ENCODE measurements at places on chromosomes 2 and 18. TPM values are rescaled to one million over a fixed set of nuclear protein-coding genes. Genes with fewer than 3 reads are reported as not detected.

HMSD gene
- total RNA-seq: 0.40 TPM

DNA sequence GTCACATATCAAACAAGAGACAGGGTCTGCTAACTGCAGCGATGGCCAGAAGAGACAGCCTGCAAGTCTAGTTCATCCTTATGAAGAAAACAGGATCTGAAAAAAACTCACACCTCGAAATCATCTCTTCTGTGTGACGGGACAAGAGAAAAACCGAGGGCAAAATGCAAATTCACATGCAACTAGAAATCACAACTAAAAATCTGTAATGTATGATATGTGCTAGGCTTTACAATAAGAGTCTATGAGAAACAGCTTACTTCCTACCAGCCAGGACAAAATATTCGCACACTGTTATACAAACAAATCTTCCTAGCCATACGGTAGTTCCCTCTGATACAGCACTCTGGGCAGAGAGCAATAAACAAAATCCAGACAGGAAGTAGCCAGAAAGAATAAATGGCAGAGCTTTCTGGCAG lies 48.8 kb downstream of the ANKRD44 start:
- no peak for DNase-seq

SERPINB13 gene
- total RNA-seq: not detected

DNA sequence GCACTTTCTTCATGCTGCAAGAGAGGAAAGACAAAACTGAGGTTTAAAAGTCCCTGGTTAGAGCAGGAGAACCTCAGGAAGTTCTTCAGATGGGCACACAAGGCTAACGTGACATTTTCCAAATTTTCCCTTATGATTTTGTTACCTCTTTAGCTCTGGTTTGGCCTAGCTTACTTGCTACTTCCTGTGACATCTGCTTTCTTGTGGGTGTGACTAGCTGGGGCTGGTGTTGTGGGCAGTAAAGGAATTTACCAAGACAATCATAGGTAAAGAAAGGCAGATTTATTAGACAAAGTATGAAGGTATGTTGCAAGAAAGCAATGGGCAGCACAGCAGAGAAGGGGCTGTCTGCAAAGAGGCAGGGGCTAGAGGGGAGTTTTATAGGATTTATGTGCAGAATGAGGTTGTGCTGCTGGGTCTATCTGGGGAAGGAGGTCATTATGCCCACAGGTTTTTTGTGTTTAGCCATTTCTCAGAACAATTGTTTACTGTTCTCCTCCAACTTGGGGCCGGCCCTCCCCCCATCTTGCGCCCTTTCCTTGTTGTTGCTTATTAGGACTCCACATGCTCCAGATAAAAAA lies 6.7 kb upstream of the TNP1 start:
- no peak for DNase-seq

GRCh38 chr2:237700512-237701032 lies 73.2 kb downstream of the LRRFIP1 start:
- no peak for DNase-seq

DNA sequence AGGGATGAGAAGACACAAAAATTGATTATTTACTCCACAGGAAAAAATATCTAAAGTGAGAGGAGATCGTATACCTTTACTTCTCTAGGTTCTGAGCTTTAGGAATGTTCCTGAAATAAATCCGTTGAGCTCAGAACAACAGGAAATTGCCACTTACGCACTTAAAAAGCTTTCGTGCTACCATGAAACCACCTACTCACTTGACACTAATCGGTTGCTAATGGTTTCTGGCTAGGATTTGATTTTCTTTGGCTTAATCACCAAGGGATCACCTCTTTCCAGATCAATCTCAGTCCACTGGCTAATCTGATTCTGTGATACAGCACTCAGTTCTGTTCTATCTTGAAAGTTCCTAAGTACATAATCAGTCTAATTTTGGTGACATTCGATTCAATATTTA lies 419.6 kb downstream of the DLGAP1 start:
- no peak for DNase-seq

- no peak for DNase-seq
Observed at GRCh38 chr2:226308323-226308680, 491.3 kb downstream of the IRS1 start.

CFC1 gene
- total RNA-seq: not detected

GRCh38 chr2:45337481-45337880 lies 273.6 kb downstream of the SRBD1 start:
- DNase-seq: no peak

DNA sequence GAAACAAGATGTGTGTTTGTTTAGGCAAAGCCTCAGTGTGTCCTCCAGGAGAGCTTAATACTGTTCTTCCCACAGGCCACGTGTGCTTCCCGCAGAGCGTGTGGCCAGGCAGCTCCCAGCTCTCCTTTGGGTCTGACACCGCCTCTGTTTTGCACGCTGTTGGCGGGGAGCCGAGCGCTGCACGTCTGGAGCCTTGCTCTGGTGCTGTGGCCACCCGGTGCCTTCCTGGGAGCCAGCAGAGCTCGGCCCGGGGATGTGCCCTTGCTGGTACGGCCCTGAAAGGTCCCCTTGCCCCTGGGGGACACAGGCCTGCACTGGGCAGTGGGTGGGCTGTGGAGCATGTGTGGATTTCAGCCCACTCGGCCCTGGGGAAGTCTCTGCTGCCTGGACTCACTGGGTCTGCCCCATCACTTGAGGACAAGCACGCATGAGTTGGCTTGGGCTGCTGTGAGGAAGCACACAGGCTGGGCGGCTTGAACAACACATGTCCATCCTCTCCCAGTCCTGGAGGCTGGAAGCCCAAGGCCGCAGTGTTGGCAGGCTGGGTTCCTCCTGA lies 160.7 kb upstream of the HDAC4 start:
- no peak for DNase-seq

DNA sequence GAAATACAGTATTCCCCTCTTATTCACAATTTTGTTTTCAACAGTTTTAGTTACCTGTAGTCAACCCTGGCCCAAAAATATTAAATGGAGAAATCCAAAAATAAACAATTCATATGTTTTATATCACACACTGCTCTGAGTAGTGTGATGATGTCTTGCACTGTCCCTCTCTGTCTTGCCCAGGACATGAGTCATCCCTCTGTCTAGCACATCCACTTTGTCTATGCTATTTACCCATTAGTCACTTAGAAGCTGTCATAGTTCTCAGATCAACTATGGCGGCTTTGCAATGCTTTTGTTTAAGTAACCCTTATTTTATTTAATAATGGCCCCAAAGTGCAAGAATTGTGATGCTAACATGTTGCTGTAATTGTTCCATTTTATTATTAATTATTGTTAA lies 380.6 kb upstream of the REG3G start:
- DNase-seq: peak; percentile 6

EIF2AK3 gene
- 10.7 TPM for total RNA-seq

DNA sequence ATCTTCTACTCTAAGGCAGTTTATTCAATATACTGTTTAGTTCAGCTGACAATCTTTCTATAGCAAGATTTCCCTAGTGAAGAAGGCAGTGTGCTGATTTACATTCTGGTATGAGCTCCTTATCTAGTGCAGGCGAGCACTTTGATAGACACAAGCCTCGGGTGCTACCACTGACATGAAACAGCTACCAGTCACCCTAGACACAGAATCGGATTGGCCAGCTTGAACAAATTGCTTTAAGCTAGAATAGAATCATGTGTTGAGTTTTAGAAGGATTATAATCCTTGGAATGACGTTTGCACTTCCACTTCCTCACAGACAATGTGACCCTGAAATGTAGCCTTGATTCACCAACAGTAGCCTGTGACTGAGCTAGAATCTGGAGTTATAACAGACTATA lies 394.0 kb downstream of the EPHA4 start:
- no peak for DNase-seq

DNA sequence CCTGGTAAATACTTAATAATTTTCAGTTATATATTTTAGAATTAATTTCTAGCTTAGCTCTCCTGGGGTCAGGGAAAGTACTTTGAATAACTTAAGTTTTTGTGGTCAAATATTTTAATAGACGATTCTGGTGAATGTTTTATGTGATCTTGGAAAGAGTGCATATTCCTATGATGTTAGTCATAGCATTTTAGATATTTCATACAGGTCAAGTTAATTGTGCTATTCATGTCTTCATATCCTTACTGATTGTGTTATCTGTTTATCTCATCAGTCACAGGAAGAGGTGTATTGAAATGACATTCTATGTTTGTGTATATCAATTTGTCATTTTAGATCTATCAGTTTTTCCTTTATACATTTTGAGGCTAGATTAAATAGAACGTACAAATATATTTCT lies 576.2 kb downstream of the CPS1 start:
- peak; percentile 87 for DNase-seq

TUBA3E gene
- not detected for total RNA-seq

GRCh38 chr2:240196716-240197461 lies 56.4 kb upstream of the OTOS start:
- no peak for DNase-seq

DNA sequence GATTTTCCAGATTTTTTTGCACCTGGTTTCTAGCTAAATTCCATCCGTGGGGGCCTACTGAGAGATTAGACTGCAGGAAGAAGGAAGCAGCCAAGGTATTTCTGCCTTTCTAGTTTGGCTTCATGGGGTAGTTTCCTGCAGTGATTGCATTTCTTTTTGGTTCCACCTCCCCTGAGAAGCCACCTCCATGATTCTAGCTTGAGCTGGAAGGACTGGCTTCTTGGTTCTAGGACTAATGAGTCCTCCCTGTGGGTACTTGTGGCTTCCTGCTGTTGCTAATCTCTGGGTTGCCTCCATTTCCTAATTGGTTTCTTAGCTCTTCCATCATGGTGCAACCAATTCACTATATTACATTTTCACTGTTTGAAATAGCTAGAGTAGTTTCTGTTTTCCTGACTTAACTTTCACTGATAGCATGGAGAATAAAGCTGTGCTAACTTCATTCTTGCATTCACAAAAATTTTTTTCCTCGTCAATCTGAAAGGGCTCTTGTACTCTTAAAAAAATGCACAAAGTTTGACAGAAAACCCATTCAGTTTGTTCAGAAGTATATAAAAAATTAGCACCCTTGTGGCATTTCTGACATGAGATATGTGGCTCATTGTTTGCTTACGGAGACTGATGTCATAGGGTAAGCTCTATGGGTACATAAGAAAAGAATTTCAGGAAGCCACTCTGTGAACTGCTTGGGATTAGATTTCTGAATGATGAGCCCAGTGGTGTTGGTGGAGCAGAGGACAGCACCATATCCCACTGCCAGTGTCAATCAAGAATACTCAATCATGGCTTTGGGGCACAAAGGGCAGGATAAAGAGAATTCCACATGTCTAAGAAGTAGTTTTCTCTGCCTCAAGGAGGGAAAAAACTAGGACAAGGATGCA lies 242.8 kb upstream of the RBMS1 start:
- peak; percentile 78 for DNase-seq

- DNase-seq: peak; percentile 2
Observed at GRCh38 chr2:128458505-128458904, 139.8 kb upstream of the HS6ST1 start.

DNA sequence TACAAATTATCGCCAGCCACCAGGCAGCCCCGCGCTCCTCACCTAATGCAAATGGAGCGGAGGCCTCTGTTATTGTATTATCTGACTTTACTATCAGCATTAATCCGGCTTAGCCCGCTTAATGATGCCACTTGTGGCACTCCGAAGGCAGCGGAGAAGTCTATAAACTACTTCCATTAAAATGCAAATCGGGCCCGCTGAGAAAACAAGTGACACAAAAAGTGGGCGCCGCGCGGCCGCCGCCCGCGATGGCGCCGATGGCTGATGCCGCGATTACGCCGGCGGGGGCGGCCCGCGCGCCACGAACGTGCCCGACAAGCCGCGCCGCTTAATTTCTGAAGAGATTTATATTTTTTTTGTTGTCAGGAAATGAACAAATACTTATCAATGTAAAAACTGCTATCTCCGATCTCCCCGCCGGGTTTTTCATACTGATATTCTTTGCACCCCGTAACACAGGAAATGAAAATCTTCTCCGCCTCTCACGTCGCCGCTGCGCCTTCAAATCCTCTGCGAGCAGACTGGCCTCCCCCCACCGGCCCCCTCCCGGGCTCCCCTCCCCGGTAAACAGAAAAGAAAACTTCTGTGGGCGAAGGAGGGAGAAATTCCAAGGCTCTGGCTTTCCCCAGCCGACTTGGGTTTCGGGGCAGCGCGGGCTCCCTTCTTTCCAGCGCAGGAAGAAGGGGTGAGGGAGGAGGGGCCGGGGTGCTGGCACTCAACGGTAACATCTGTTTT lies 221.8 kb downstream of the INSIG2 start:
- DNase-seq: no peak

Measured in PC-3 (cell line).